ENCODE measurements at places on chromosomes 3 and 15. TPM values are rescaled to one million over a fixed set of nuclear protein-coding genes. Genes with fewer than 3 reads are reported as not detected.

Gene SCAP
- 34.5 TPM for polyA plus RNA-seq

Gene MYO5C
- polyA plus RNA-seq, result not detected

DNA sequence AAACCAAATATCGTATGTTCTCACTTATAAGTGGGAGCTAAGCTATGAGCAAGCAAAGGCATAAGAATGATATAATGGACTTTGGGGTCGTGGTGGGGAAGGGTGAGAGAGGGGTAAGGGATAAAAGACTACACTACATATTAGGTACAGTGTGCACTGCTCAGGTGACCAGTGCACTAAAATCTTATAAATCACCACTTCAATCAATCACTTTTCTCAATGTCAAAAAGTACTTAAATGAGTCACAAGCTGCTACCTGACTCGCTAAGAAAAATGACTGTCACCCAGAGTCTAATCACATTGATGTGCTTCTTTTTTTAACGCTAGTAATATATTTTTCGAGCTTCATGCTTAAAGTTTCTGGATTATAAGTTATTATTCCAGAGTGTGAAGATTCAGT lies 95.5 kb downstream of the CBLB start:
- no peak overlapping the region for H3K27ac ChIP-seq
- peaks cover 22% of the 10 kb centered on the region for H3K4me1 ChIP-seq
- H3K4me3 ChIP-seq, result no peak overlapping the region
- H3K36me3 ChIP-seq, result no peaks in the 10 kb centered on the region
- no peak for DNase-seq

Gene ADGRG7
- not detected for polyA plus RNA-seq

GRCh38 chr3:49019941-49020329 lies 1.6 kb upstream of the DALRD3 start:
- peaks cover 25% of the 10 kb centered on the region for H3K4me1 ChIP-seq
- H3K36me3 ChIP-seq, result peaks cover 6% of the 10 kb centered on the region
- DNase-seq, result no peak
- H3K27me3 ChIP-seq, result no peaks in the 10 kb centered on the region

GRCh38 chr3:129992781-129993180 lies 18.3 kb downstream of the TRH start:
- no peaks in the 10 kb centered on the region for H3K4me1 ChIP-seq
- no peak overlapping the region for H3K4me3 ChIP-seq
- H3K27me3 ChIP-seq, result no peaks in the 10 kb centered on the region
- no peaks in the 10 kb centered on the region for H3K36me3 ChIP-seq

- H3K27ac ChIP-seq, result no peak overlapping the region
- no peak overlapping the region for H3K4me3 ChIP-seq
- no peaks in the 10 kb centered on the region for H3K27me3 ChIP-seq
- no peaks in the 10 kb centered on the region for H3K36me3 ChIP-seq
- H3K4me1 ChIP-seq, result no peaks in the 10 kb centered on the region
Observed at GRCh38 chr3:31077826-31078225, 183.4 kb upstream of the GADL1 start.

- no peak overlapping the region for H3K27ac ChIP-seq
- no peaks in the 10 kb centered on the region for H3K27me3 ChIP-seq
- no peaks in the 10 kb centered on the region for H3K36me3 ChIP-seq
- DNase-seq, result no peak
- H3K4me1 ChIP-seq, result no peaks in the 10 kb centered on the region
Observed at GRCh38 chr3:140178482-140178881, 243.5 kb downstream of the CLSTN2 start.

Gene FBXL22
- 2.4 TPM for polyA plus RNA-seq

- H3K36me3 ChIP-seq, result no peaks in the 10 kb centered on the region
- no peaks in the 10 kb centered on the region for H3K27me3 ChIP-seq
- H3K27ac ChIP-seq, result no peak overlapping the region
- H3K4me1 ChIP-seq, result no peaks in the 10 kb centered on the region
- no peak overlapping the region for H3K4me3 ChIP-seq
Observed at GRCh38 chr15:31396881-31397560, 70.4 kb downstream of the KLF13 start.

Gene ITGA11
- 0.02 TPM for polyA plus RNA-seq

- no peaks in the 10 kb centered on the region for H3K36me3 ChIP-seq
- no peak for DNase-seq
- no peaks in the 10 kb centered on the region for H3K27me3 ChIP-seq
- H3K27ac ChIP-seq, result no peak overlapping the region
Observed at GRCh38 chr15:74611834-74612233, 3.8 kb upstream of the CLK3 start.

DNA sequence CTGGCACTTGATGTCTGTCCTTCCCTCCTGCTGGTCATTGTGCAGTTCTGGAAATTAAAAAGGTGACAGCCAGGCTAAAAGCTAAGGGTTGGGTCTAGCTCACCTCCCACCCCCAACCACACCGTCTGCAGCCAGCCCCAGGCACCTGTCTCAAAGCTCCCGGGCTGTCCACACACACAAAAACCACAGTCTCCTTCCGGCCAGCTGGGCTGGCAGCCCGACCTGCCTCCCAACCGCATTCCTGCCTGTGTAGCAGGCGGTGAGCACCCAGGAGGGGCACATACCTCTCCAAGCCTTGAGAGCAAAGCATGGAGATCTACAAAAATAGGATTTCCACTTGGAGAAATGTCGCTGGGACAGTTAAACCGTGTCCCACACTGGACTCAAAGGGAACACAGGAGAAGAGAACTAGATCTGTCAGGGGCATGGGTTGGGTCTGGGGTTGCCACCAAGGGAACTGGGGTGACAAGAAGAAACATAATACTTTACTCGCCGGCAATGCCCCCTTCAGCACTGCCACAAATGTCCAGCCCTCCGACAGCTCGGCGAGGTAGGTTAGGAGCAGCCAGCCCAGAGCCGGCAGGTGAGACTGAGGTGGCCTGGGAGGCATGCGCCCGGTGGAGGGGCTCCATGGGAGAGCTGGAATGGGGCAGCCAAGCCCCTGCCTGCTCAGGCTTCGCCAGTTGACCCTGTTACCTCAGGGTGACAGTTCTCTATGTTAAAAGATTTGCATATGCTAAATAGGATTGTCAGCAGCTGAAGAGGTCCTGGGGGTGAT lies 52.2 kb downstream of the EXOG start:
- H3K27ac ChIP-seq, result no peak overlapping the region
- no peaks in the 10 kb centered on the region for H3K36me3 ChIP-seq
- no peaks in the 10 kb centered on the region for H3K4me1 ChIP-seq
- H3K4me3 ChIP-seq, result no peak overlapping the region
- DNase-seq, result no peak

Gene ADPRH
- 0.38 TPM for polyA plus RNA-seq

All from naive thymus-derived CD4-positive, alpha-beta T cell (primary cell).